ENCODE measurements at places on chromosomes 11 and 22.

DNA sequence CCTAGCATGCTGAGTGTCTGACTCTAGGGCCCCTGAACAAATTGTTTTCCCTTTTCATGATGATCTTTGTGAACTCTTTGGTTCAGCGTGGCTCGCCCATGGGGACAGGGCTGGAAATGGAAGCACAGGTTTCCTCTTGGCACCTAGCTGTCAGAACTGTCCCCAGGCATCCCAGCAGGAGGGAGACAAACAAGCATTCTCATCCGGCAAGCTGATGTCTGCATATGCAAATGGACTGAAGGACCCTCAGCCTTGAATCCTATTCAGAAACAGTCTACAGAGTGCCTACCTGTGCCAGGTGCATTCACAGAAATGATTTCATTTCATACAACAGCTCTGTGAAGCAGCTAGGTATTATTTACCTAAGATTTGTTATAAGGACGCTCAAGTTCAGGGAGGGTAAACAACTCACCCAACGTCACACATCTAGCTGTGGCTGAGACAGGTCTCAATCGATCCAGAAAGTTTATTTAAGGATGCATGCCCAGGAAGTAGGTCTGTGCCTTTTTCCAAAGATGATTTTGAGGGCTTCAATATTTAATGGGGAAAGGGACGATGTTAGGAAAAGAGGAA, 176.4 kb downstream of the KIRREL3 start:
- DNase-seq = no peak

- no peak for DNase-seq
Observed at GRCh38 chr22:25193548-25193947, 6.1 kb upstream of the CRYBB3 start.

DNA sequence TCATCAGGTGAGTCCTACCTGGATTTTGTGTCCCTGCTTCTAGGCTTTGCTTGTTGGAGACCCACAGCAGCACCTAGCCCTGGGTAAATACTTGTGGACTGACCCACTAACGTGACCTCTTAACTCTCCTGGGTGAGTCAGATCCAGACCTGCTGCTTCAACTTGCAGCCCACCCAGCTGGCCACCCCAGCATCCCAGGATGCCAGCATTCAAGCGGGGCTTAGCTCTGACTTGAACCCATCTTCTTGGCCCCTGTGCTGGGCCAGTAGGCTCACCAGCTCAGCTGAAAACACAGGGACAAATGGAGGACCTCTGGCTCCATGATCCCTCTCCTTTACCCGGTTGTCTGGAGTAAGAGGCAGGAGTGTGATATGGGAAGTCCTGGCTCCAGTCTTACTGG, 33.5 kb downstream of the PARVG start:
- DNase-seq = no peak

DNA sequence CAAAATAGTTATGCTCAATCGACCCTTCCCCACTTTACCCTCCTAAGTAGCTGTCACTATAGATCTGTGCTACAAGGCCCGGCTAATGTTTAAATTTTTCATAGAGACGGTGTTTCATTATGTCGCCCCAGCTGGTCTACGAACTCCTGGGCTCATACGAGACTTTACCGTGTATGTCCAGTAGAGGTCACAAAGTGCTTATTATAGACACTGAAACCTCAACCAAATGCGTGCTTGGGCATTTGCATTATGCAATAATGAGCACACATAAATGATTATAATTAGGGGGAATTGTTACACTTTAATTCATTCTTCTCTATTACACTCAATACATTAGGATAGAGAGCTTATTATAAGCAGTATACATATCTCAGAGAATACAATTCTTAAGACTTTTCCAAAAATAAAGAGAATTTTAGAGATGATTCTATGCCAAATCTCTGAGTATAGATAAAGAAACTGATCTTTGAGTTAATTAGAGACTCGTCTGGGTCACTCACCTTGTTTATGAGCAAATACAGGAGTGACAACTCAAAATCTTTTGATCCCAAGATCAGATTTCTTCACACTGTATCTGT, 12.5 kb upstream of the MRPL16 start:
- no peak for DNase-seq

DNA sequence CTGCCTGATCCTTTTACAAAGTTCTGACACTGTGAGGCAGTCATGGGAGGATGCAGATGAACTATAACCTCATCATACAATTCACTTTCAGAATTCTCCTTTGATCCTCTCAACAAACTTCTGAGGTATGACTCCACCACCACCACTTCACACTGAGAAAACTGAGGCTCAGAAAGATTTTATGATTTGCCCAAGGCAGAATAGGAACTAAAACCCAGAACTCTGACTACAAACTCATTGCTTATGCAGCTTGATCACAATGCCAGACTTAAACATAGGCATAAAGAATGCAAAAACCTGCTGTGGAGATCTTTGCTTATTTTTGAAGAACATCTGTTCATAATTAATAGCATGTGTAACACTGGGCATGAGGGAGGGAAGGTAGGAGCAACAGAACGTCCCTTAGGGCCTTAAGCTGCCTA, 20.4 kb downstream of the FAM168A start:
- no peak for DNase-seq

DNA sequence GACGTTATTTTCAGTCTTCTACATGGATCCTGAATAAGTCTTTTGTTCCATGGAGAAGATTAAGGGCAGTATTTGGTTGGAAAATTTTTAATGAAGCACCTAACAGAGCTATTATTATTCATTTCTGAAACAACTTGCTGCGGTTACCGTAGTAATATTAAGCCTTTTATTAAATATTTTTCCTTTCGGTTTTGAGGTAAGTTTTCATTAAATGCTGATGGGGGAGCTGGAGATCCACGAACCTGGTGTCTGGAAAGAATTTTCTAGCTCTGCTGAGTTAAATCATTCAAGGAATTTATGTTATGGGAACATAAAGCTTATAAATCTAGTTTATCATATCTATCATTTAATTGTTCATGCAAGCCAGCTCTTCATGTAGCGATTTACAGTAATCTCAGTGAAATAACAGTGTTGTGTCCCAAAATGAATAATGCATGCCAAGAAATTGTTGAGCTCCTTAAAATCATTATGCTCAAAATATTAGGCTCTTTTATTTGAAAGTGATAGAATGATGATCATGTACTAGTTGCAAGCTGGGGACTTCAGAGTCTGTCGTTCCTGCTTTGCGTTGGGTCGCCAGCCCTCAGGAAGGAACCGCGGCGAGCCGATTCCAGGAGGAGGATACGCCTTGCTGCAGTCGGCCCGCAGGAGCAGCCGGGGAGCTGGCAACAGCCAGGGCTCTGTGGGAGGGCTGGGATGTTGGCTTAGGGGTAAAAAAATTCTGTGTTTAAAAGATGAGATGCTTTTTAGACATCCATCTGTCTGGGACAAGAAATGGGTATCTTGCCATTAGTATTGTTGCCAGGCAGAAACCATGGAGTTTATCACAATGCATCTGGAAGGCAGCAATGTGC, 83.1 kb downstream of the TBC1D22A start:
- no peak for DNase-seq

- no peak for DNase-seq
Observed at GRCh38 chr11:119438599-119438998, 15.6 kb upstream of the THY1 start.

Measured in right renal cortex interstitium (tissue), 3 donors.